Right ventricle myocardium superior (tissue), 1 donor: ENCODE measurements at places on chromosomes 12 and 14. TPM values are rescaled to one million over a fixed set of nuclear protein-coding genes. Genes with fewer than 3 reads are reported as not detected.

GUCY2C gene
- total RNA-seq, result not detected

DNAJC22 gene
- total RNA-seq, result 0.16 TPM

RNASE4 gene
- 9.4 TPM for total RNA-seq

SERPINA9 gene
- not detected for total RNA-seq

TMEM132C gene
- 2.2 TPM for total RNA-seq

ANKS1B gene
- 1.2 TPM for total RNA-seq

USP5 gene
- total RNA-seq, result 63.0 TPM

CLEC1B gene
- total RNA-seq, result not detected

SLC2A13 gene
- total RNA-seq, result 6.6 TPM

PAPLN gene
- total RNA-seq, result 2.5 TPM

OLR1 gene
- 0.35 TPM for total RNA-seq

ACOT4 gene
- total RNA-seq, result 0.62 TPM

ARMH4 gene
- total RNA-seq, result 6.2 TPM

WNT5B gene
- 3.2 TPM for total RNA-seq

CLEC2A gene
- not detected for total RNA-seq

SLC4A8 gene
- 0.89 TPM for total RNA-seq

NEMP1 gene
- 3.0 TPM for total RNA-seq

ELK3 gene
- 18.9 TPM for total RNA-seq

TOMM20L gene
- not detected for total RNA-seq

PLCZ1 gene
- total RNA-seq, result not detected

OVCH1 gene
- total RNA-seq, result not detected

DPF3 gene
- total RNA-seq, result 25.0 TPM

VRTN gene
- not detected for total RNA-seq

DAO gene
- not detected for total RNA-seq

ASPG gene
- 44.1 TPM for total RNA-seq

PIWIL1 gene
- not detected for total RNA-seq

GPR65 gene
- total RNA-seq, result 0.38 TPM

PUS7L gene
- 3.7 TPM for total RNA-seq

RNF34 gene
- total RNA-seq, result 19.2 TPM

RTN1 gene
- 1.1 TPM for total RNA-seq

KIAA0586 gene
- 9.8 TPM for total RNA-seq

KRT73 gene
- not detected for total RNA-seq

E2F7 gene
- total RNA-seq, result 0.08 TPM

MYF5 gene
- not detected for total RNA-seq

EPYC gene
- not detected for total RNA-seq
